Right lung (tissue), 10 donors: ENCODE measurements at places on chromosomes 12 and 14. TPM values are rescaled to one million over a fixed set of nuclear protein-coding genes. Genes with fewer than 3 reads are reported as not detected.

INHBE gene
- 0.54 TPM for polyA plus RNA-seq

- no peak for DNase-seq
Observed at GRCh38 chr12:73947326-73948026, 590.2 kb upstream of the ATXN7L3B start.

- no peak for DNase-seq
Observed at GRCh38 chr12:53995378-53996239, 4.4 kb upstream of the HOXC9 start.

GRCh38 chr12:52873832-52874572 lies 25.2 kb upstream of the KRT78 start:
- DNase-seq: peak; percentile 75

DNA sequence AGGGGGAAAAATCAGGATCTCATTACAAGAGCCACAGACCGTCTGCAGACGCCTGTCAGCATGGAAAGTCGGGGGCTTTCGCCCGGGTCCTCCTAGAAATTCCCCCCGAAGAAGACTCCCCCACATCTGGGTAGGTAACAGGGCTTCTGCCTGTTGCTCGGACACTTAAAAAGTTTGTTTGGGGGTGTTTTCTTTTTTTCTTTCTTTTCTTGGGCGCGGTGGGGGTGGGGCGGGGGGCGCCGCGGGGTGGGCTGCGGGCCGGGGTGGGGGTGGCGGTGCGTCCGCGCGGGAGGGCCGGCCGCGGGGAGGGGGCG lies 358 bp downstream of the ELK3 start:
- no peak for DNase-seq

DPF3 gene
- polyA plus RNA-seq: 1.6 TPM

- peak; percentile 85 for DNase-seq
Observed at GRCh38 chr12:20212658-20213555, 155.4 kb upstream of the PDE3A start.

DNA sequence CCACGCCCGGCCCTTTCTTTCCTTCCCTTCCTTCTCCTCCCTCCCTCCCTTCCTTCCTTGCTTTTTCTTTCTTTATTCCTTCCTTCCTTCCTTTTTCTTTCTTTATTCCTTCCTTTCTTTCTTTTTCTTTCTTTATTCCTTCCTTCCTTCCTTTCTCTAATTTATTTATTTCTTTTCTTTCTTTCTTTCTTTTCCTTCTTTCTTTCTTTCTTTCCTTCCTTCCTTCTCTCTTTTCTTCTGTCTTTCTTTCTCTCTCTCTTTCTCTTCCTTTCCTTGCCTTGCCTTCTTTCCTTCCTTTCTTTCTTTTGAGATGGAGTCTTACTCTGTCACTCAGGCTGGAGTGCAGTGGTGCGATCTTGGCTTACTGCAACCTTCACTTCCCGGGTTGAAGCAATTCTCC lies 15.9 kb downstream of the CCDC177 start:
- no peak for DNase-seq

ASB2 gene
- 1.3 TPM for polyA plus RNA-seq

- no peak for DNase-seq
Observed at GRCh38 chr12:47650469-47650868, 55.4 kb downstream of the RPAP3 start.

GRCh38 chr12:131112021-131112420 lies 158.3 kb downstream of the ADGRD1 start:
- DNase-seq: no peak

GRCh38 chr12:28563286-28563685 lies 373.0 kb downstream of the CCDC91 start:
- no peak for DNase-seq

DNA sequence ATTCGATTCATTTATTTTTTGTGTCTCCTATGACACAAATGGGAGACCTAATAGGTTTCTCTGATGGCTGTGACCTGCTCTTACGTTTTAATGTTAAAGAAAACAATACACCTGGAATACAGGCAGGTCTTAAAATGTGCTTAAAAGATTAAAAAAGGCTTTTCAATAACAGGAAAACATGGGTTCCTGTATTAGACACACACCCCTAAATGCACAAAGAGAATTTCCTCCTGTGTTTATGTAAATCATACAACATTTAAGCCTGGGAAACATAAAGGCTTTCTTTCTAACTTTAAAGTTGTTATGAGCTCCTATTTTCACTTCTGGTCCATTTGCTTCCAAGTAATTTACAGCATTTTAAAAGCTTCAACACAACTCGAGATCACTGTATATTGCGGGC lies 191.3 kb downstream of the STXBP6 start:
- DNase-seq: no peak

DNA sequence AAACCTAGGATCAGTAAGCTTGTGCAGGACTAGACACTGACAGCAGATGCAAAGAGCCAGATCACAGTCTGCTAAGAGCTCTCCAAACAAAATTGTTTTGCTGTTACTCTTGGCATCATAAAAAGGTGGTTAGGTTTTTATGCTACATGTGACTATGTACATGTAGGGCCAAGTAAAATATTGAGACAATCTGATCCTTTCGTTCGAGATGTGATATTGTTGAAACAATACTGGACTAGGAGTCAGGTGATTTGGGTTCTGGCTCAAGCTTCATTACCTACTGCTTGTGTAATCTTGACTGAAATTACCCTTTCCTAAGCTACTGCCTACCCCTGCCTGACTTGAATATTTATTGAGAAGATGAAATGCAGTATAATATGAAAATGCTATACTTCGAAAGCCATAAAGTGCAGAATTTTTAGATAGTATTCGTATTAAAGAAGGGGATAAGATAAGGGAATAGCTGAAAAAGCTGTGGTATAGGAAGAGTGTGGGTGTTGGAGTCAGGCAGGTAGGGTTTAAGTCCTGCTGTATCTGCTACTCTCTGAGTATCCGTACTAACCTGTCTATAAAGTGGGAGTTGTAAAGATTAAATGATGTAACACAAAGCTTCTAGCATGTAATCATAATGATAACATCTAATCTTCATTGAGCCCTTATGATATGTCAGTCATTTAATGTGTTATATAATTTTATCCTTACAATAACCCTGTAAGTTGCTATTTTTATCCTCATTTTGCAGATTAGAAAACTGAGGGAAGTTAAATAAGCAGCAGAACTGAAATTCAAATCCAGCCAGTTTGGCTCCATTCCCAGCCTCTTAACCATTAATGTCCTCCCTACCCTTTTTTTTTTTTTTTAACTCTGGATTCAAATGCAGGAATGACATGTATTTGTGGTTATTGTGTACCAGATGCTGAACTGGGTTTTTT lies 38.6 kb upstream of the ATF1 start:
- DNase-seq: no peak

GRCh38 chr12:108702595-108703320 lies 28.6 kb downstream of the CORO1C start:
- no peak for DNase-seq

GNB3 gene
- polyA plus RNA-seq: 8.4 TPM

DNA sequence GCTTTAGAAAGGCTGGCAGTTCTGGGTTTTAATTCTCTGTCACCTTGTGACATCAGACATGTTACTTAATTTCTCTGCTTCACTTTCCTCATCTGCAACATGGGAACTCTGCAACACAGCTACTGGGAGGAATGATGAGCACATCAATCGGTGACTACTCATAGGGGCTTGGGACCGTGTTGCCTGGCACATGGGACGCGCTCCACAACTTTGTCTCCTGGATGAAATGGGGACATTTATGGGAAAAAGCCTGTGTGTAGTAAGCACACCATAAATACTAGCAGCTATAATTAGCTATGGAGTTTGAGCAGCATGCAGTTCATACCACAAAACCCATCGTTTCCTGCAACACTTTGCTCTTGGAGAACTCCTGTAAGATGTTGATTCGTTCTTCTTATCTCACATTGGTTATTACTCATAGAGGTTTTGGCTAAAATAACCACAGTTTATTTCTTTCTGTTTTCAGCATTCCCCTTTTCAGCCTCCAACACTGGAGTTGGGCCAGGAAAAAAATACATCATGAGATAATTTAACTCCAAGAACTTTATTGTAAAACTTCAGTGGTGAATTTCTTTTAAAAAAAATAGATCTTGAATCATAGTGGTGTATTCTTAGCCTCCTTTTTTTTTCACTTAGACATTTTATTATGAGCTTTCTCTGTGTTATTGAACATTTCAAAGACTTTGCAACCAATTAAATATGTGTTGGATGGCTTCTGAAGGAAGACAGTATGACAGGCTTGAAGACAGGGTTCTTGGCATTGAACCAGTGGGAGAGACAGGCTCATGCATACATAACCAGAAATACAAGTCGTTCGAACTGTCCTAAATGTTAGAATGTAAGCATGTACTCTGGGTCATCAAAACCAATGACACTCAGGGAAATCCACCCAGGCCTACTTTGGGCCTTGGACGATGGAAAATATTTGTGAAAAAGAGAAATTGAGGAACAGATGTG lies 72.7 kb downstream of the RIN3 start:
- peak; percentile 74 for DNase-seq

MED13L gene
- polyA plus RNA-seq: 95.9 TPM
